ENCODE measurements at places on chromosomes 3 and 15.

GRCh38 chr3:58962040-58962651 is 87.7 kb downstream of the CFAP20DC start:
- no peak for DNase-seq

DNA sequence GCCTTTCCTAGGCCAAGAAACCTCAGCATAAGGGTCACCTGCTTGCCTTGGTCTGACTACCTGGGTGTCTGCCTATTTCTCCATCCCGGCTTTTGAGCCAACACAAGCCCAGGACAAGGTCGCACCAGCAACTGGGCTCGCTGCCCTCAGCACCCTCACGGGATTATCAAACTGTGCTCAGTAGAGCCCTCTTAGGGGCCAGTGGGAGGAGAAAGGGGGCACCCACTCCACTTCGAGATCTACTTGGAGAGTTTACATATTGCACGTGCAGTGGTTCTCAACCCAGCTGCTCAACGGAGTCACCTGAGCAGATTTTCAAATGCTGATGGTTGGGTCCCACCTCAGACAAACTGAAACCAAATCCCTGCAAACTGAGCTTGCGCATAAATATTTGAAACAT is 31.1 kb downstream of the TSPAN3 start:
- no peak for DNase-seq

- no peak for DNase-seq
These were observed 13.7 kb downstream of the LIMD1 start for GRCh38 chr3:45608296-45608695.

GRCh38 chr3:48440590-48440958 is 517 bp downstream of the TMA7 start:
- peak; percentile 73 for DNase-seq

DNA sequence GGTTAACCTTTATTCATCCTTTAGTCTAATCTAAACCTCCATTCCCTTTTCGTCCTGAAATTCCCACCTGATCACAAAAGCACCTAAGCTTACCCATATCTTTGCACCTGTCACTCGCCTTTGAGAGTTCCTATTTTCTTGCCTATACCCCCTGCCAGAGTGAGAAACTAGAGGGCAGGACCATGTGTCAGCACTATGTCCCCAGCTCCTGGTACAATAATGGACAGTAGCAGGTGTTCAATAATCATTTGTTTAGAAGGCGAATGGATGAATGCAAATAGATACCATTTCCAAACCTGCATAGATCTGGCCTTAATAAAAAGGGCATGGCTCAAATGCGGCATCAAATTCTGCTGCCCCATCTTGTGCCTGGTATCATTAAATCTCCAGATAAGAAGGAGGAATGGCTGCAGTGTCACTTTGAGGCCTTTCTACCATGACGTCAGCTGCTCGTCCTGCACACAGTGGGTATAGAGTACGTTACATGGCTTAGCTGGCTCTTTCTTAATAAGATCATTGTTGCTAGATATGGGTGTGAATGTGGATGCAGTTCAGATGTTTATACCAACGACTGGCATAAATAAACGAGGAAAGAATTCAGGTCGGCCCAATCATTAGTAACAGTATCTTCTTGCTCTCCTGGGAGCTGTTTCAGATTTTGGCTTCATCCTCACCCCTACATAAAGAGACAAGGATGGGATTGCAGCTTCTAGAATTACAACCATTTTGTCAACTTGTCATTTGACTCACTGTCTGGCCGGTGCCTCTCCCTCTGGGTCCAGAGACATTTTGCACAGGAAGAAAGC is 148.7 kb downstream of the RORA start:
- no peak for DNase-seq

- DNase-seq: no peak
These were observed 800.7 kb downstream of the NAALADL2 start for GRCh38 chr3:175659670-175660350.

DNA sequence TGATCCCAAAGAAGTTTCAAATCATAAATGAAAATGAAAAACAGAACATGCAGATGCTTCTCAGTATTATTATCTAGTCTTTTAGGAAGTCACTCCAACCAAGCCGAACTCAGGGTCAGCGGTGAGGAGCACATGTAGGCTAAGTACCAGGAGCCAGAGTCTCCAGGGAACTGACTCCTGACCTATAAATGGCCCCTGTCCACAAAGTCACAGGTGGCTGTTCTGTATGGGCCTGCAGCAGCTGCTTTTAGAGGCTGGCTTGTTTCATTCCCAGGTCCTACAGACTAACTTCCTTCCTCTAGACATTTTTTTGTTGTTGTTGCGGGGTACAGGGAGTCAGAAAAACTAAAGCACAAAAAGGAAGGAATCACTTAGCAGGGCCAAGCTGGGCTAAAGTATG is 54.6 kb downstream of the DAPK2 start:
- no peak for DNase-seq

GRCh38 chr15:42184296-42184695 is 23.8 kb downstream of the VPS39 start:
- DNase-seq: no peak

GRCh38 chr3:52532517-52532837 is 1.2 kb downstream of the NT5DC2 start:
- DNase-seq: peak; percentile 81

GRCh38 chr3:58924578-58924977 is 125.2 kb downstream of the CFAP20DC start:
- no peak for DNase-seq

- no peak for DNase-seq
These were observed 54.2 kb downstream of the SPTSSB start for GRCh38 chr3:161317077-161317476.

GRCh38 chr3:53571264-53571663 is 76.9 kb downstream of the CACNA1D start:
- no peak for DNase-seq

DNA sequence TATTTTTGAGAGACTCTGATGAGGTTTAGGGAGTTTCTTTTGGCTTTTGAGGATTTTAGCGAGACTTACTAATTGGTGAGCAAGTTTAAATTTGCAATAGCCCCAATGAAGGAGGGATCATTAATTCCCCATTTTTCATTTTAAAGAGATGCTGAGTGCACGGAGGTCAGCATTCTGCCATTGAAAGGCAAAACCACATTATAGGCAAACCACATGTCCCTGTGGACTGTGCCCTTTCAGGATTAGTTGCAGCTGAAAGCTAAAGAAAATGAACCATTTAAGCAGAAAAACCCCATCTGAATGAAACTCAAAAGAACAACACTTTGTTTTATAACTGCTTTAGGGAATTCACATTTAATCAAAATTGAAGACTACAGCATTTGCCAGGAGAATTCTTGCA is 246.5 kb downstream of the PDZRN3 start:
- no peak for DNase-seq

DNA sequence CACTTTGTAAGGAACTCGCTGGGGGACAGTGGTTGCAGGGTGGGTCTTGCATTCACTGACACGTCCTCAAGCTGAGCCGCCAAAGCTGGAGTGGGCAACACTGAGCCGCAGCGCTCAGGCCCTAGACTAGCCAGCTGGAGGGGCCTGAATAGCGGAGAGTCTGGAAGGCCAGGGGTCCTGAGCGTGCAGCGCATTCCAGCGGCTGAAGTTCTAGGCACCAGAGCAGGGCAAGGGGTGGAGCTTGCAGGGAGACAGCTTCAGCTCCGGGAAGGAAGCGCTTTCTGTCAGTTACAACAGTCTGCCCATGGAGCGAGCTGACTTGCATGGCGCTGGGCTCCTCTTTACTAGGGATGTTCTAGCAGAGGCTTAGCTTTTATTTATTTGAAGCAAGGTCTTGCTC is 2.7 kb downstream of the MAP6D1 start:
- no peak for DNase-seq

GRCh38 chr15:65362491-65362890 is 15.3 kb downstream of the IGDCC3 start:
- no peak for DNase-seq

DNA sequence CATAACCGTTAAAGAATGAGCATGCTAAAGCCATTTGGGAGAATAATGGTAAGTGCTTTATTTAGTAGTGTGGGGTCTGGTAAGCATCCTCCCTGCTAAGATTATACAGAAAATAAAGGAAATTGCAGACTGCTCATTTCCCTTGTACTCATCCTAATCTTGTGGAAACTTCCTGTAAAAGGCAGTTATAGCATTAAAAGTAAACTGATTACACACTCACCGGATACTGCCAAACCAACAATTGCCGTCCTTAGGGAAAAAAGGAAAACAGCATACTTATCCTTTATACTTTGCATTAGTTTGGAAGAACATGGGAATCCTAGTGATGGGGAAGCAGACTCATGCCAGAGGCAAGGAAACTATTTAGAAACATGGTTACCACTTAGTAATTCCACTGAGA is 5.3 kb upstream of the SPRED1 start:
- DNase-seq: no peak

DNA sequence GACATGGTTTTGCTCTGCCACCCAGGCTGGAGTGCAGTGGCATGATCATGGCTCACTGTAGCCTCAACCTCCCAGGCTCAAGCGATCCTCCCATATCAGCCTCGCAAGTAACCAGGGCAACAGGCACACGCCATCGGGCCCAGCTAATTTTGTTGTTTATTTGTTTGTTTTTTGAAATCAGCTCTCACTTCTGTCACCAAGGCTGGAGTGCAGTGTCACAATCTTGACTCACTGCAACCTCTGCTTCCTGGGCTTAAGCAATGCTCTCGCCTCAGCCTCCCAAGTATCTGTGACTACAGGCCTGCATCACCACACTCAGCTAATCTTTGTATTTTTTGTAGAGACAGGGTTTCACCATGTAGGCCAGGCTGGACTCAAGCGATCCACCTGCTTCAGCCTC is 26.3 kb upstream of the PLCH1 start:
- DNase-seq: no peak

- no peak for DNase-seq
These were observed 16.5 kb downstream of the MITF start for GRCh38 chr3:69755795-69756194.

DNA sequence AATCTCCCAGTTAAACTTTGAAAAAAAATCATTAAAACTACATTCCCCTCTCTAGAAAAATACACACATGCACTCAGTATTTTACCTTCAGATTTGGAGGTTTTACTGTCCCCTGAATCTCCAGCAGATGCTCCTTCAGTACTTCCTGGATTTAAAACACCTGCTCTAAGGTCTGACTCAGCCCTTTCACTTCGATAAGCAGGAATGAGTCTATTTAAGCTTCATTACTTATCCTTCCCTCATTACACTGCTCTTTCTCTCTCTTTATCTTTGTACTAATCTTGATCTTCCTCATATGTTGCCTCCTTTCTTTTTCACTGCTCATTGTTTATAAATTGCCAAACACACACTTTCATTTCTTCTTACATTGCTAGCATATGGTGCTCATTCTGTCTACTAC is 443.9 kb downstream of the DIPK2A start:
- DNase-seq: no peak

DNA sequence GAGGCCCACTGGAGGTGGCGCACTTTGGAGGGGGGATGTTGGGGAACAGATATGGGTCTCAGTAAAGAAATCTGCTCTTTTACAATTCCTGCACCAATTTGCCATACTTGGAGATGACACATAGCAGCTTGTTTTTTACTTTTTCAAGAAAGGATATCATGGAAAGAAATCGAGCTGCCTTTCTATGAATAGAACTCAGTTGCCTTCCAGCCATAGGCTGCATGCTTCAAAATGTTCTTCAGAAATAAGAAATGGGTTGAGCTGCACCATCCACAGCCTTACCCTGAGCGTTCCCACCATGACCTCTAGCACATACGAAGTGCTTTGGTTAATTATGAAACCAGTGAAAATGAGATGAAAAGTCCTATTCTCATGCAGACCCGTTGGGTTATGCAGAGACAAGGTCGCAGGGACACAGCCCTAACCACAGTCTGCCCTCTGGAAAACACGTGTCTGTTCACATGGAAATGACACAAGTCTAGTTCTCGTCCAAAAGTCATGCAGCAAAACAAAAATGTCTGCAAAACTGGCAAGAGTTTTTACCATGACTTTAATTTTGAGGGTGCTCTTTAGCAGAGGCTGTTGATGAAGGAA is 36.3 kb downstream of the NGRN start:
- no peak for DNase-seq

- peak; percentile 81 for DNase-seq
These were observed 844 bp upstream of the PFN2 start for GRCh38 chr3:149971403-149972075.

- DNase-seq: no peak
These were observed 7.2 kb downstream of the RTF1 start for GRCh38 chr15:41423979-41424659.

GRCh38 chr15:88391006-88391405 is 76.2 kb downstream of the MRPL46 start:
- no peak for DNase-seq

GRCh38 chr15:65583701-65584100 is 27.2 kb downstream of the INTS14 start:
- DNase-seq: no peak

- DNase-seq: no peak
These were observed 91.7 kb upstream of the NAALADL2 start for GRCh38 chr3:174767406-174767805.

Measured in coronary artery (tissue), 2 donors.